Tibial nerve (tissue), 4 donors: ENCODE measurements at places on chromosomes 6 and 20. TPM values are rescaled to one million over a fixed set of nuclear protein-coding genes. Genes with fewer than 3 reads are reported as not detected.

GRCh38 chr6:170294298-170294730, 3.4 kb upstream of the DLL1 start:
- H3K36me3 ChIP-seq, result no peaks in the 10 kb centered on the region
- peaks cover 91% of the 10 kb centered on the region for H3K27me3 ChIP-seq
- DNase-seq, result no peak
- no peak overlapping the region for H3K27ac ChIP-seq
- H3K4me1 ChIP-seq, result no peaks in the 10 kb centered on the region
- H3K4me3 ChIP-seq, result no peak overlapping the region

- peaks cover 17% of the 10 kb centered on the region for H3K4me1 ChIP-seq
- DNase-seq, result no peak
- no peaks in the 10 kb centered on the region for H3K36me3 ChIP-seq
- H3K27me3 ChIP-seq, result no peaks in the 10 kb centered on the region
- H3K27ac ChIP-seq, result no peak overlapping the region
- H3K4me3 ChIP-seq, result no peak overlapping the region
Measured at GRCh38 chr6:87682310-87682709, 19.7 kb downstream of the AKIRIN2 start.

GRCh38 chr6:101090281-101090680, 209.2 kb upstream of the ASCC3 start:
- no peaks in the 10 kb centered on the region for H3K36me3 ChIP-seq
- no peaks in the 10 kb centered on the region for H3K4me1 ChIP-seq
- H3K27me3 ChIP-seq, result no peaks in the 10 kb centered on the region
- no peak for DNase-seq
- H3K4me3 ChIP-seq, result no peak overlapping the region

- H3K27me3 ChIP-seq, result no peaks in the 10 kb centered on the region
- H3K4me1 ChIP-seq, result peaks cover 16% of the 10 kb centered on the region
- H3K4me3 ChIP-seq, result no peak overlapping the region
- H3K36me3 ChIP-seq, result no peaks in the 10 kb centered on the region
- DNase-seq, result no peak
Measured at GRCh38 chr6:148441454-148441911, 98.8 kb downstream of the SASH1 start.

DNA sequence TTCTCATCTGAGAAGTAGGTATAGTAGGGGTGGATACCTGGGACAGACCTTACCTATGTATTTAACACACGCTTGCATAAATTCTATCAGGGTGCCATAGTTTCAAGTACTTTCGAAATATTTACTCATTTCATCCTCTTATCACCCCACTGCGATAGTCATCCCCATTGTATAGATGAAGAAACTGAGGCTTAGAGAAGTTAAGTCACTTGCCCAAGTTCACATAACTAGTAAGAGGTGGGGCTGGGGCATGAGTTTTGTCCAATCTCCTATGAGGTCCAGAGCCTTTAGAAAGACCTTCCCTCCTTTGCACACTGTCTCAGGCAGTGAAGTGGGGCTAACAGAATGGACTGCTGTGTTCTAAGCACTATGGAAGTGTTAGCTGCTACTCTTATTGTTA, 6.2 kb downstream of the TULP1 start:
- no peak for DNase-seq
- H3K4me3 ChIP-seq, result no peak overlapping the region
- no peaks in the 10 kb centered on the region for H3K36me3 ChIP-seq
- H3K4me1 ChIP-seq, result peaks cover 4% of the 10 kb centered on the region

GRCh38 chr20:9225879-9226278, 157.0 kb downstream of the PLCB4 start:
- H3K36me3 ChIP-seq, result no peaks in the 10 kb centered on the region
- H3K4me1 ChIP-seq, result no peaks in the 10 kb centered on the region
- H3K4me3 ChIP-seq, result no peak overlapping the region
- H3K27ac ChIP-seq, result no peak overlapping the region

DNA sequence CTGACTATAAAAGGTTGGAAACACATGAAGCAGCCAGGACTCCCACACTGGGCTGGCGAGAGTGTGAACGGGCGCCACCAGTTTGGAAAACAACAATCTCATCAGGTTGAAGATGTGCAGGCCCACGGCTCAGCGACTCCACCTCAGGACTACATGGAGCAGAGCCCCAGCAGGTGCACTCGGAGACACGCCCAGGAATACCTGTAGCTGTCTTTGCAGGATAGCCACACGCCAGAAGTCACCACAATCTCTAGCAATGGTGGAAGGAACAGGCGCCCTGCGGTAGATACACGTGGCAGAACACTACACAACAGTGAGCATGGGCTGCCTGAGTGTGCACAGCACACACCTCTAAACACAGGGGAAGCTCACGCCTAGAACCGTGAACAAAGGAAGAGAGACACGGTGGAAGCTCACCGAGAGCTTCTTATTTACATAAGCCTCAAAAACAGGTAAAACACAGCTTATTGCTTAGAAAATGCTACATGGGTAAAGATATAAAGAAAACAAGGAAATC, 28.7 kb upstream of the RPS6KA2 start:
- H3K27ac ChIP-seq, result no peak overlapping the region
- no peaks in the 10 kb centered on the region for H3K4me1 ChIP-seq
- H3K4me3 ChIP-seq, result no peak overlapping the region
- no peak for DNase-seq
- H3K36me3 ChIP-seq, result no peaks in the 10 kb centered on the region
- peaks cover 22% of the 10 kb centered on the region for H3K27me3 ChIP-seq

DNA sequence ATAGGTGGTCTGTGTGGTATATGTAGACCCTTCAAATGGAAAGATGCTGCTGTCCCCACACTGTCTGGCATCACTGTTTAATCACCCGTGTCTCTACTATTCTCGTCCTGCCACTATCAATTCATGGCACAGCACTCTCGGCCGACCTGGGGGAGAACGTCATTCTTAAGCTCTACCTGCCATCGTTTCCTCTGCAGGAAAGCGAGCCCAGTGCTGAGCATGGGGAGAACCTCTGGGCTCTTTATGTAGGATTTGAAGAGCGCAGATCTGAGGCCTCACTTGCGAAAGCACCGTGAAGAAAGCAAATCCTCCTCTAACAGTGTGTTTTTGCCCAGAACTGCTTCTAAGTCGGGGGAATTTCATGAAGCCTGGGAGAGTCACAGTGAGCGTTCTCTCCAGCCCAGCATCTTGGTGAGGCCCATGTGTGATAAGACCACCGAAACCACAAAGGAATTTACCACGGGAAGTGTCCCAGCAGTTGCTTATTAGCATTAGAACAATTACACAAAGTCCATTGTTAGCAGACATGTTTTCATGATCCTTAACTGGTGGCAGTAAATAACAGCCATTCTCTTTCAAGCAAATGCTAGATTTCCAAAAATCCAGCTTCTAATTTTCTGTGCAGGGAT, 124.3 kb downstream of the SCML4 start:
- no peak for DNase-seq
- no peak overlapping the region for H3K4me3 ChIP-seq
- H3K27ac ChIP-seq, result no peak overlapping the region
- H3K36me3 ChIP-seq, result no peaks in the 10 kb centered on the region

GRCh38 chr6:23140871-23141270, 571.5 kb downstream of the HDGFL1 start:
- H3K4me3 ChIP-seq, result no peak overlapping the region
- no peak overlapping the region for H3K27ac ChIP-seq
- H3K4me1 ChIP-seq, result no peaks in the 10 kb centered on the region
- no peak for DNase-seq
- no peaks in the 10 kb centered on the region for H3K36me3 ChIP-seq

ZNF311 gene
- total RNA-seq, result 0.84 TPM

NKAPL gene
- total RNA-seq, result 1.2 TPM

TRIM40 gene
- total RNA-seq, result not detected

PTCRA gene
- not detected for total RNA-seq
